ENCODE measurements at places on chromosomes 5 and 9.

GRCh38 chr9:108743901-108744371 lies 111.8 kb downstream of the ACTL7B start:
- no peak for DNase-seq

DNA sequence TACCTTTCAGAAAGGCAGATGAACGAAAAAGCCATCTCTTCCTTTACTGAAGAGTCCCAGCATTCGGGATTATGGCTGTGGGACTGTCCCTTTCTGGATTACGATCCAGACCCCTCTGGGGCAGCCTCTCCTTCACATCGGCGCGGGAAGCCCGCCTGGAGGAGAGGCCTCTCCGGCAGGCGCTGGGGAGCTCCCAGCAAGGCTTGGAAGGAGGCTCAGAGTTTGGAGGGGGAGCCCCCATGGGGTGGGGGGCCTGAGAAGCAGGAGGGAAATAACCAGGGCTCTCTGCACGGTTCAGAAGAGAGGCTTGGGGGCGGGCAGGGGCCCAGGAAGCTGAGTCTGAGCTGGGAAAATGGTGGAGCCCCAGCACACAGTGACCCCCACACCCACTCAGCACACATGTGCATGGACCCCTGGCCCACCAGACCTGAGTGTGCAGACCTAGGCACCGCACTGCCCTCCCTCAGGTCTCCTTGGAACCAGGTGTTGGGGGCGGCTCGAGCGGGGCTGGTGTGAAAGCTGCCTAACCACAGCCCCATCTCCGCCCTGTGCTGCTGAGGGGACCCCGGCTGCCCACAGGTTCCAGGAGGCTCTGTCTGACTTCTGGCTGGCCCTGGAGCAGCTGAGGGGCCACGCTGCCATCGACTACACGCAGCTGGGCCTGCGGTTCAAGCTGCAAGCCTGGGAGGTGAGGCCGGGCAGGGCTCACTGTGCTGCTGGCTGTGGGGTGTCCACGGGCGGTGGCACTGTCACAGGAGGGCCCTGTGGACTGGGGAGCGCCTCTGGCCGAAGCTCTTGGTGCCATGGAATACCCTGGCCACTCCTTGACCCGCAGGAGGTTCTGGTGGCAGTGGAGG lies 4.5 kb downstream of the NOXA1 start:
- peak; percentile 49 for DNase-seq

DNA sequence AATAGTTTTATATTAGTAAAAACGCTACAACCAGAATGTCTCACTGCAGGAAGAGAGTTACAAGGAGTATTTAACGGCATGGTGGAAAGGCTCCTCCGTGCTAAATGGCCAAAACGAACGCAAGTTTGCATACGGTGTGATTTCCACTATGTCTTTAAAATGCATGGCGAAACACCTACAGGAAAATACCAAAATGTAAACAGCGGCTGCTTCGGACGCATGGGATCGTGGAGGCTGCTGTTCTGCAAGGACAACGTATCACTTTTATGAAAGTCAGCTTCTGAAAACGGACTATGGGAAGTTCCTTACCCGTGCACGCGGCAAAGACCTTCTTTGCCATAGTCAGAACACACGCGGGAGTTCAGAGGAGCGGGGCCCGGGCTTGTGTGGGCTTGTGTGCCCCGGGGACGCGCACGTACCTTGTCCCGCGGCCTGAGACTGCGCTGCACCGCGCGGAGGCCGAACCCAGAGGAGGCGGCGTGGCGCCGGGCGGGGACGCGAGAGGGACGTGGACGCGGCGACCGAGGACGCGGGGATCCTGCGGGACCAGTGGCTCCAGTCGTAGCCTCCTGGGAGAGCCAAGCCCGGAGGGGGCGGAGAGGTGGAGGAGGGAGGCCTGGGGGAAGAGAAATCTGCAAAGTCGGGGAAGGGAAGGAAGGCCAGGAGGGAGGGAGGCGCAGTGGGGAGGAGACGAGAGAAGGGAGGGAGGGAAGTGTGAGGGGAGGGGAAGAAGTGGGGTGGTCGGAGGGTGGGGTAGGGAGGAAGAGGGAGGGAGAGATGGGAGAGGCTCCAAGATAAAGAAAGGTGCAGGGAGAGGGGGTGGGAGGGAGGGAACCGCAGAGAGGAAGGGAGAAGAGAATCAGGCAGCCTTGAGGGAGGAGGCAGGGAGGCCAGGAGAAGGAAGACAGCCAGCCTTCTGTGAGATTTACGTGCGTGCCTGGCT lies at the start of gene CMBL:
TSS of gene CMBL (minus strand) at position 697 of the 943 bp plus-strand sequence. CDS start 17,140 bp downstream, outside the sequence.
- no peak for DNase-seq

DNA sequence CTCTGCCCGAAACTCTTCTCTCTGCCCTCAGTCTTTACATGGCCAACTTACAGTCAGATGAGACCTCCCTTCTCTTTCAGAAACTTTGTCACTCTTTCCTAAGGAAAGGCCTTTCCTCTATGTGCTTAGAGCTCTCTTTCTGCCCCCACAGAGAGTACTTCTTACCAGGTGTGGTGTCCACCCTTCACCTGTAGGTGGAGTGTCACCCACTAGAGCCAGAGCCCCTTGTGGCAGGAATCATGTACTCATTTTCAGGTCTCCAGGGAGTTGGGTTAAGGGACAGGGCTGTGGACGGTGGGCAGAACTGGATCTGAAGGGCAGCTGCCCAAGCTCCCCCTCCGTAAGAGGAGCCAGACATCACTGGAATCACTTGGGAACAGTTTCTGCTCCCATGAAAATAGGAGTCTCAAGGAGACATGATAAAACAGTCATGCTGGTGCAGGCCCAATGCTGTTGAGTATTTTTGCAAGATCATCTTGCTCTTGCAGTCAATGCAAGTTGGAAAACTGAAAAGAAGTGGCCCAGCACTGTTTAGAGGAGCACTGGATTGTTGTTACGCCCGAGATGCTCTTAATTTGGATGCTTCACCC lies 436.7 kb downstream of the ZSWIM6 start:
- DNase-seq: no peak

DNA sequence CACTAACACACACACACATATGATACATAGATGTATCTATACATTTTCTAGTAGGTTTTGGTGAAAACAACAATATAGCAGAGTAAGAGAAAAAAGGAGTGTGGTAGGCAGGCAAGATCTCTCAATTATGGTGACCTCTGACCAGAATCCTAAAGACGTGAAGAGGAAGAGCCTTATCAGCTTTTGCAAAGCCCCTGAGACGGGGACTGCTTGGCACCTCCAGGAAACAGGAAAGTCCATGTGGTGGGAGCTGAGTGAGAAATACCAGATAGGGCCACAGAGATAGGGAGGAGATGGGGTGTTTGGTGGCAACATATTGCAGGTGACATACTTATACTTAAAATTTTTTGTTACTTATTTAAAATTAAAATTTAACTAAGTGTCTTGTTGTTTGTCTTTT lies 39.9 kb upstream of the CTXN3 start:
- DNase-seq: no peak

DNA sequence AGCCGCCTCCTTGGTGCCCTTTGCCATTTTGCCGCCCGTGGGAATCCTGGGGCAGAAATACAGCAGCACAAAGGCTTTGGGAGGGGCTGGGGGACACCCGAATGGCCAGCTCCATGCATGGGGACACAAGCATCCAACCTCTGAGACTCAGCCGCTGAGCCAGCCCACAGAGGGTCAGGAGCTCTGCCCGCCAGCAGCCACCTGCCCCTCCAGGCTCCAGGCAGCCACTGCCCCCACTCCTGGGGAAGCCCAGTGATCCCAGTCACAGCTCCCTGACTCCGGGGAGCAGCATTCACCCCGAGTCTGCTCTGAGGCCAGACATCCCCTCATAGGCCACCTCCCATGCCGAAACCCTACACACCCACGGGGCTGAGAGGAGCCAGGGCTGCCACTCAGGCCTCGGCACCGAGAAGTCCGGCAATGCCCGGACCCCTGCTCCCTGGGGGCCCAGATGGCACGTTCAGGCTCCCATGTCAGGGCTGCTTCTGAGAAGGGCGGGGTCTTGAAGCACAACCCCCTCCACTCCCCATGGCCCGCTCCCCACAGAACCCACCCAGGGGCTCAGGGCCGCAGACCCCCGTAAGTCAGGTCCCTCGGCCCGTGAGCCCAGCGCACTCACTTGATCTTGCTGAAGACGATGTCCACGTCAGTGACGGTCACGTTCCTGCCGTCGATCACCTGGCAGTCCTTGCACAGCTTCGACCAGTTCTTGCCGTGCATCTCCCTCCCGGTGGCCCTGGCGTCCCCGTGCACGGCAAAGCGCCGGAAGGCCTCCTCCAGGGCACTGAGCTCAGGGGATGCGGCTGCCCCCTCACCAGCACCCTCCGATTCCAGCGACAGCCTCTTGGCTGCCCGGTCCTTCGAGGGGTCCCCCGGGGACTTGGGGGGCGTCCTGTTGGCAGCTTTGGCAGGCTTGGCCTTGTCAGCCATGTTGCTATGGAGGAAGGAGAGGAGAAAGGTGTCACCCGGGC lies 15.7 kb downstream of the TPPP start:
- peak; percentile 73 for DNase-seq

All from cardiac septum (tissue), 1 donor.